ENCODE measurements at places on chromosomes 3 and 15. TPM values are rescaled to one million over a fixed set of nuclear protein-coding genes. Genes with fewer than 3 reads are reported as not detected.

- DNase-seq = no peak
Measured at GRCh38 chr15:49953421-49953820, 165.6 kb downstream of the ATP8B4 start.

Gene PAK6
- 3.1 TPM for total RNA-seq

Gene PRKCI
- total RNA-seq = 39.8 TPM

Gene MGLL
- total RNA-seq = 515 TPM

Gene ANKUB1
- not detected for total RNA-seq

All from mucosa of descending colon (tissue), 3 donors.